SK-MEL-5 (cell line): ENCODE measurements at places on chromosomes 4 and X. TPM values are rescaled to one million over a fixed set of nuclear protein-coding genes. Genes with fewer than 3 reads are reported as not detected.

Gene MAOB
- not detected in 2 replicates for total RNA-seq

Gene TCEAL6
- total RNA-seq: not detected in 2 replicates

Gene CPEB2
- 21.2 and 22.1 TPM in 2 replicates for total RNA-seq

Gene IL1RAPL1
- total RNA-seq: 0.32 and 0.53 TPM in 2 replicates

Gene PAGE1
- total RNA-seq: 0.27 TPM in 1 of 2 replicates, not detected in the other

Gene ZNF732
- 0.08 TPM in 1 of 2 replicates, not detected in the other for total RNA-seq

Gene TMEM271
- not detected in 2 replicates for total RNA-seq

Gene CLGN
- 0.08 and 0.21 TPM in 2 replicates for total RNA-seq

Gene NIPAL1
- 0.13 and 0.40 TPM in 2 replicates for total RNA-seq

Gene SPANXN3
- total RNA-seq: not detected in 2 replicates

Gene SCD5
- 21.6 and 24.2 TPM in 2 replicates for total RNA-seq

Gene STATH
- 1.1 and 1.6 TPM in 2 replicates for total RNA-seq

Gene ETDA
- not detected in 2 replicates for total RNA-seq

Gene MTNR1A
- not detected in 2 replicates for total RNA-seq

Gene TSPAN7
- total RNA-seq: 0.74 and 1.1 TPM in 2 replicates

Gene AFP
- not detected in 2 replicates for total RNA-seq

Gene NCAPG
- 41.3 and 45.1 TPM in 2 replicates for total RNA-seq

Gene SCARB2
- 225 and 226 TPM in 2 replicates for total RNA-seq

Gene F8A2
- total RNA-seq: not detected in 2 replicates

Gene NUP62CL
- 4.5 and 4.6 TPM in 2 replicates for total RNA-seq
